ENCODE measurements at places on chromosomes 4 and X.
A peak's percentile ranks its signal among the peaks of the same experiment; 100 is the strongest.

- DNase-seq, result no peak
Observed at GRCh38 chr4:16259889-16260246, 33.6 kb upstream of the TAPT1 start.

DNA sequence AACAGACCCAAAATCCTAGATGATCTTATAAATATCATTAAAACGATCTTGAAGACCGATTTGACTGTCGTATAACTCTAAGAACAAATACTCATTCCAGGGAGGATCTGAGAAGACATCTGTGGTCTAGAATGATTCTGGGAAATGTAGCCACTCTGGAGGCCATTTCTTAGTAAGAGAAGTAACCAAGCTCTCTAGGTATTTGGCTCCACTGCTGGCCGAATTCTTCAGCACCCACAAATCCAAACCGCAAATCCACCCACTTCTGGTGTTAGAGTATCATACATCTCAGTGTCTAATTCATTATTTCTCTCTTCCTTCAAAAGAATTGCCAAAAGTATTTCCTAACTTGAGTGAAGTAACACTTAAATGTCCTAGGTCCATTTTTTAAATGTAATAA is 23.9 kb downstream of the KLHL5 start:
- DNase-seq, result no peak

DNA sequence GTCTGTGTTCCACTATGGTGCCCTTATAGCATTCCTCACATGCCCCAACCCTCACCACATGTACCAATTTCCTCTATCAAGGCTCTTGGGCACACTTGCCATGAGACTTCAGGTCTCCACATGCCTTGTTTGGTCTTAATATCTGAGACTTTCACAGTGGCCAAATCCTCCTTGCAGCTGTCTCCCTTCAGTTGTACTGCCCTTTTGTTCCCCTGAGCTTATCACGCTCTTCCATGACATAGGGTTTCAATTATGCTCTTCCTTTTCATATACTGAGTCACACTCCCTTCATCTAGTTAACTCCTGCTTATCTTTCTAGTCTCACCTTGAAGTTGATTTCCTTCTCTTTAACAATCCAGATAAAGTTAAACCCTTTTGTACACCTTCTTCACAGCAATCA is 212.9 kb downstream of the PDHA2 start:
- no peak for DNase-seq

DNA sequence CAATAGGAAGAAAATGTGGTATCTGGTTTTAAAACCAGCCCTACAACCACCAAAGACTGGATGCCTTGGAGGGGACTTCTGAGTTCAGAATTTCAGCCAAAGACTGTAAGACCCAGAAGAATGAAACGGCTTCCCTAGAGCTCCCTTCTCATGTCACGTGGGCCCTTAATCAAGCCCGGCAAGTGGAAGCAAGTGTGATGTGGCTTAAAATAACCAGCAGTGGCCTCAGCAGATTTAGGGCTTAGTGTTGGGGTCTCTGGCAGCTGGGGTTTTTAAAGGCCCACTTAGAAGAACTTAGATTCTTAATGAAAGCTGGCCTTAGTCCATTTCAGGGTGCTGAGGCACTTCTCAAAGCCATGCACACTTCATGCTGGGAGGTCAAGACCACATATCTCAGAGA is 111.2 kb upstream of the TBC1D9 start:
- DNase-seq, result no peak

DNA sequence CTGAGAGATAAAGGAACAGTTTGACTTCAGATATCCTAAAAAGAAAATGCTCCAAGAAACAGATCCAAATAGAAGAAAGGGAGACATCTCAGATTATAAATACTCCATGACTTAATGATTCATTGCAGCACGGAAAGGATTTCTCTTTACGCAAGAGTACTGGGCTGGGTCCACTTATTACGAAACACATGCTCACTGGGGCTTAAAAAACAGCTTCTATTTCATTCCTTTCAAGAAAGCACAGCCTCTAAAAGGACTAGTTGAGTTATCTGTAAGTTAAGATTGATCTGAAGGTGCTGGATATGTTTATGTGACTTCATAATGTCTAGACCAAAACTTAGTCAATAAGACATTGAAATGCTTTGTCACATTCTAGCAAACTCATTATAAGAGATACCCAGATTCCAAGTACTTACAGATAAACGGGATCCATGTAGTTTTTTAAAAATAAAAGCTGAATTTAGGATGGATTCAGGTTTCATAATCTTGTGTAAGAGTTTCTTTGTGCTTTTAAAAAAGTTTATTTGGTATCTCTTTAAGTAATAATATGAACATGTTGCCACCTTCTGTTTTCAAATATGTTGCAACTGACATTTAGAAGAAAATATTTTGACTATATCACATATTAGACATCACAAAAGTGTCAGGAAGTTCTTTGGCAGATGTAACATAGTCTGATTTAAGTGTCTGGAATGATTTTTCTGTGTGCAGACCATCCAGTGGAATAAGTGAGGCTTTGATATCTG is 109.5 kb upstream of the MYOZ2 start:
- DNase-seq, result no peak

- peak; percentile 70 for DNase-seq
Observed at GRCh38 chrX:106415276-106415895, 196.4 kb upstream of the RADX start.

- DNase-seq, result peak; percentile 98
Observed at GRCh38 chr4:39446842-39447573, 11.7 kb downstream of the RPL9 start.

DNA sequence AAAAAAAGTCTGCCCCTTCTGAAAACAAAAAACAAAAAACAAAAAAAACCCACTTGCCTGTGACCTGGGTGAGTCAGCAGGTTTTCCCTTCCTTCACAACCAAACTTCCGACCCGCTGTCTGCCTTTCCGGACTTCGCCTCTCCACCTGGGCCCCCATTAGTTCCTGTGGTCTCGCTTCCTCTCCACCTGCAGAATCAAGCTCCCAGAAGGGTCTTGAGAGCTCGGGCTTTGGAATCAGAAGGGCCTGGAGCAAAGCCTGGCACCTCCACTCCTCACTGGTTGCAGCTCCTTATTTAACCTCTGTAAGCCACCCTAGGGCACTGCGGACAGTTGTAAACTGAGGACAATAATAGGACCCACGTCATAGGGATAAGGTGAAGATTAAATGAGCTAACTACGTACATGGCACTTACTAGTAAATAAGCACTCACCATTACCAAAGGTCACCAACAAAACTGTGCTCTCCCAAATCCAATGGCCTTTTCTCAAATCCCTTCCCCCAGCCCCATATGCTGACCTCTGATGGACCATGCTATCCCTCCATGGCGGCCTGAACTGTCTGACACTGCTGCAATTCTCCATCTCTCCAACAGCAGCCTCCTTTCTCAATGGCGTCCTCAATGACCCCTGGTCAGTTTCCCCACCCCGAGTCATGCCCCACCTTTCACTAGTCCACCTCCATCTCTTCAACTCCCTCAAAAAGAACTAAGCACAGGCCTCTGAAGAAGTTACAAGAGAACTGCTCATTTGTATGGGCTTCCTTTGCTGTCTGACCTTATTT is 64.2 kb downstream of the IRF2 start:
- DNase-seq, result no peak

GRCh38 chr4:100391086-100391485 is 126.7 kb downstream of the EMCN start:
- no peak for DNase-seq

GRCh38 chr4:121822796-121823504 is 733 bp downstream of the CCNA2 start:
- peak; percentile 45 for DNase-seq

DNA sequence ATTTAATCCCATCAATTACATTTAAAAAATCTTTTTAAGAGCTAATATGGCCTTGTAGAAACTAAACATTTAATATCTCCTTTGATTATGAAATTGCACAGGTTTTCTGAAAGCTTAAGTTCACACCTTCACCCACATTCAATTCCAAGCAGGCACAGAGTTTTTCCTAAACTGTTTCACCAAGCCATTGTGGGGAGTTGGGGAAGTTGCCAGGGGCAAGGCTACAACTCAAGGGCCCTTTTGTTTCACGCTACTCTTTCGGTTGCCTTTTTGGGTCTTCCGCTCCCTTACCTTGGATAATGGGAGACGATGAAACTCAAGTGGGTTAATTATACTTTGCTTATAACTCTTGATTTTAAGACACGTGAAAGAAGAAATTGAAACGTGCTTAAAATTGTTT is 33.3 kb downstream of the APBB2 start:
- no peak for DNase-seq

DNA sequence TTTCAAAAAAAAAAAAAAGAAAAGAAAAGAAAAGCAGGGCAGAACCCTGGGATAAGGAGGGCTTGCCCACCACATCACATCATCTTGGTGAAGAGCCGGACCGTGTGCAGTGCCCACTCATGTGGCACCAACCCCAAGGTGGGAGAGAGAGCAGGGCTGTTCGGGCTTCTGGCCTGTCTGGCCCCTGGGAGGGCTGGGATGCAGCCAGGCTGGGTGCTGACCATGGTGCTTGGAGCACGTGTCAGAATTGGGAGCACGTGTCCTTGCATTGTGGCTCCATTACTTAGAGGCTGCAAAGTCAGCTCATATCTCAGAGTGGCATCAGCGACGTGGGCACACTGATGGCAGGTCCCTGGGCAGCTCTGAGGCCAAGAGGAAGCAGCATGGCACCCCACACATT is 100.9 kb upstream of the AFAP1 start:
- no peak for DNase-seq

- no peak for DNase-seq
Observed at GRCh38 chrX:119249891-119250290, 13.8 kb downstream of the PGRMC1 start.

DNA sequence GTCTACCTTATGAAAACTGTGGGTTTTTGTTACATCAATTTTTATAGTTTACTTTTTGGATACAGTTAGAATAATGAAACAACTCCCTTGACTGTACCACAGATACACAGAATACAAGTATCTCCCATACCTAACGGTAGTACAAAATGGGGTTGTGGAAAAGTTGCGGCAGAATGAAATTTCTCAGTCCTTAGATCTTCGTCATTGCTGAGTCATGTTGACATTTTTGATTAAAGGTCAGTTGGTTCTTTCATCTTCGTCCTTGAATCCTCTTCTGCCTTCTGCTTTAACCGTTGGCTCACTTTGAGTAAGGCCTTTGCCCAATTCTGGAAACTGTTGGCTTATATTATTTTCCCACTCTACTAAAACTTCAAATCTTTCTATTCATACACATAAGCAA is 75.6 kb downstream of the TRIML1 start:
- DNase-seq, result no peak

- DNase-seq, result peak; percentile 1
Observed at GRCh38 chrX:9770319-9770718, 4.7 kb upstream of the GPR143 start.

- DNase-seq, result no peak
Observed at GRCh38 chr4:112591593-112591992, 45.1 kb downstream of the ZGRF1 start.
